ENCODE measurements at places on chromosomes 3 and 15.

DNA sequence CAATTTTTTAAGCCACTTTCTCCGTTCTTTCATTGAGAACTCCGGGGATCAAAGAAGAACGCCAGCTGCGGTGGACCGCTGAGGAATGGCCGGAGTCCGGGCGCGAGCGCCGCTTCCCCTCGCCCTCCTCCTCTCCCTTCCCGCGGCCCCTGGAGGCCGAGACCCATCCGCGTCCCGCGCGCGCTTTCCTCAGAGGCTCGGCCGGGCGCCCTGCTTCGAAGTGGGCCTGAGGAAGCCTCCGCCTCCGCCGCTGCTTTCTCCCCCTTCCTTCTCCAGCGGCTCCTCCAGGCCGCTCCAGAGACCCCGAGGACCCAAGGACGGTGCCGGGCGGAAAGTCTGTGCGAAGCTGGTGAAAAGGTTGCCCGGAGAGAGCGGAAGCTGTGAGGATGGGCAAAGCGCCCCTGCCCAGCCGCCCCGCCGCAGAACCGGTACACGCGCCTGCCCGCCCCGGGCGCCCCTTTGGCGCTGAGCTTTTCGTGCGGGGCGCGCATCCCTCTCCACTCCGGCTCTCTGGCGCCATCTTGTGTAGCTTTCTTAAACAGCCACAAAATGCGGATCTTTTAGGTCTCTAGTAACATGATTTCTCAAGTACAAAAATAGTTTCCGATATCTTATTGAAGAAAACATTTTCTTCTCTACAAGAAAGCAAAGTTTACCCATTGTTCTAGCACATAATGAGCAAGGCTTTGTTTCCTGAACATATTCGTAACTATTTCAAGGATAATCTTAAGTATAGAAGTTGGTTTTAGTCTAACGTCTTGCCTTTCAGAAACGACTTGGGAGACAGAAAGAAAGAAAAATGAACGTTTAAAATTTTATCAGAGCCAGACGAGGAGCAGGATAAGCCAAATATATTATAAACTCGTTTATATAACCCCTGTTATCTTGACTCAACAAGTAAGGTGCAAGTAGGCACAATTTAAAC is 59.2 kb upstream of the FAM174B start:
- DNase-seq, result peak; percentile 59

GRCh38 chr3:51908026-51908425 is 4.9 kb upstream of the IQCF1 start:
- no peak for DNase-seq

- no peak for DNase-seq
These were observed 652.6 kb downstream of the FHIT start for GRCh38 chr3:60598671-60599070.

DNA sequence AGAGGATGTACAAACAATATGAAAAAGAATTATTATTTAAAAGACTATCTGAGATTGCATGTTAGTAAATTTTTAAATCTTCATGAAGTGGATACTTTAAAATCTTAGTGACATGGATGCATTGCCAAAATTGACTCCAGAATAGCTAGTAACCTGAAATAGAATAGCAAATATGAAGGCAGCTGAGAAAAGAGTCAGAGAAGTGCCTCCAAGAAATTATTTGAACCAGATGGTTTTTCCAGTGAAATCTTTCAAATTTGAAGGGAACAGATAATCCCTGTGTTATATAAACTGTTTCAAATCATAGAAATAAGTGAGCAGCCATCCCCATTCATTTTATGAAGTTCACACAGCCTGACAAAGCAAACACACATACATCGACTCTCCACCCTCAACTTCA is 29.6 kb downstream of the FSIP1 start:
- no peak for DNase-seq

- no peak for DNase-seq
These were observed 253.2 kb downstream of the RORA start for GRCh38 chr15:60975952-60976351.

- DNase-seq, result no peak
These were observed 47.3 kb downstream of the P3H2 start for GRCh38 chr3:190073264-190074008.

DNA sequence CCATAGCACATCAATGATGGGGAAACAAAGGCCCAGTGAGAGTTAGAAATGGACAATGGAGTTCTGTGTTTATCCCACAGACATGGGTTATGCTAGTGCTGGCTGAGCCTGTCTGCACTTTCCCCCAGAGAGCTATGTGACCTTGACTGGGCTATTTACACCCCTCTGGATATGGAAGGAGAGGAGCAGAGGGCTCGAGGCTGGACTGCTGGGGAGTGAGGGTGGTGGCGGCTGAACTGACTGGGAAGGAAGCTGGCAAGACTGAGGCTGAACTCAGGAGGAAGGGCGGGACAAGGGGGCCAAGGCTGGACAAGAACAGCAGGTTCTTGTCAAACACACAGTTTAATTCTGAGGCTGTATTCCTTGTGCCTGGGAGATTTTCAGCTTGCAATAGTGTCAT is 10.8 kb upstream of the INSYN1 start:
- DNase-seq, result no peak

Measured in astrocyte of the cerebellum (primary cell).